ENCODE measurements at places on chromosomes 1 and 21.

DNA sequence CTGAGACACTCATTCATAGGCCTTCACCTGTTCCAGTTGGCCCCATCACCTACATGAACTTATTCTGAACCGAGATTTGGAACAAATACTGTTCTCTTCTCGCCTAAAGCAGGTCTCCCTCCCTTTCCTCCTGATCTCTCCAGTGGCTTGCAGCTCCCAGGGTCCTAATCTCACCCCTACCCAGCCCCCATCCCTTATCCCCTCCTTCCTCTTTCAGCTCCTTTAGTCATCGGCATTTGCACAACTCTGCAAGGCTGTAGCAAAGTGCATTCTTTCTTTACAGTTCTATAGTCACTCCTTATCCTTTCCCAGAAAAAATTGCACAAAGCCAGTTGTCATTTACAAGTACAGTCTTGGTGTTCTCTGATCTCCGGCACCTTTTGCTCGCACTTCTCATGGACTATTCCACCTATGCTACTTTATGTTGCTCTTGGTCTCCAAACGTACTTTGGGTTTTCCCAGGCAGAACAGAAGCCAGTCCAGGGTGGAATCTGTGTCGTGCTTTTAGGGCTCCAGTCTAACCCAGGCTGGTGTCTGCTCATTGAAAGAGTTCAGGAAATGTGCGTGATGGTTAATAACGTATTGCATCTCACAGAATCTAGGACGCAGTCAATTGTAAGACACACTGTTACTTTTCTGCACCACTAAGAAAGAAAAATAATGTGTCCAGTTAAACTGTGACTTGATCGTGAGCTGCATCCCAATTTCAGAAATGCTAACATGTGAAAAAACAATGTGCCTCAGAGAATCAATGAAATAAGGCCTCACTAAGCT lies 965 bp downstream of the ABCA4 start:
- DNase-seq: no peak

DNA sequence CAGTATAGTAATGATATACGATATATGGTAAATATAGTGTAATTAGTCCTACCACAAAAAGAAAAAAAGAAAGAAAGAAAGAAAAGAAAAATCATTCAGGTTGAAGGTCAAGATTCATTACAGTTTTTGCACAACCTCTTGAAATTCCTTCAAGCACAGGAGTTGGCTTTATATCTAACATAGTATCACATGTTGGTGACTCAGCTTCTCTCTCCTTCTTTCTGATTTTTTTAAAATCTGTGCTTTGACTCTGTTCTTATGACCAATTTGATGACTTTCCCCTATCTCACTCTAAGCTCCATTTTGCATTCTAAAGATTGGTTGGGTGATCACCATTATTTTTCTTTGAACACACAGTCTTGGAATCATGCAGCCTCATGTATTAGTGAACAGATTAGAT lies 148.2 kb upstream of the COL11A1 start:
- DNase-seq: no peak

- DNase-seq: no peak
Measured at GRCh38 chr1:64497088-64497883, 27.4 kb downstream of the CACHD1 start.

GRCh38 chr1:60255565-60255964 lies 182.0 kb upstream of the C1orf87 start:
- no peak for DNase-seq

GRCh38 chr1:227911376-227911775 lies 36.4 kb downstream of the WNT9A start:
- DNase-seq: no peak

GRCh38 chr1:225483818-225484656 lies 56.2 kb upstream of the LBR start:
- no peak for DNase-seq

DNA sequence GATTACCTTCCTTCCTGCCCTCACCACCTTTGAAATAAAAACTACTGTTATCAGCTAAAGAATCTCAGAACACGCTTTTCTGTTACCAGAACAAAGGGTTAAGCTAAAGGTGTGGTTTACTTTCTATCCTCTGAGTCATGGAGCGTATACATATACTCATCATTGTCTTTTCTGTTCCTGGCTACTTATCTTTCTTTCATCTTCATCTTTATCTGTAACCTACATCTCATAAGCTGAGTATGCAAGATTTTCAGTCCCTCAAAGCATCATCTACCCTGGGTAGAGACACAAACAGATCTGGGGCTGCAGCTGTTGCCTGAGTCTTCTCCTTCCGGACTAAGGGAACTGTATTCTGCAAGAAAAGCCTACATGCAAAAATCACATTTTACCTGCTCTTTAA lies 75.6 kb downstream of the LMO4 start:
- DNase-seq: no peak

DNA sequence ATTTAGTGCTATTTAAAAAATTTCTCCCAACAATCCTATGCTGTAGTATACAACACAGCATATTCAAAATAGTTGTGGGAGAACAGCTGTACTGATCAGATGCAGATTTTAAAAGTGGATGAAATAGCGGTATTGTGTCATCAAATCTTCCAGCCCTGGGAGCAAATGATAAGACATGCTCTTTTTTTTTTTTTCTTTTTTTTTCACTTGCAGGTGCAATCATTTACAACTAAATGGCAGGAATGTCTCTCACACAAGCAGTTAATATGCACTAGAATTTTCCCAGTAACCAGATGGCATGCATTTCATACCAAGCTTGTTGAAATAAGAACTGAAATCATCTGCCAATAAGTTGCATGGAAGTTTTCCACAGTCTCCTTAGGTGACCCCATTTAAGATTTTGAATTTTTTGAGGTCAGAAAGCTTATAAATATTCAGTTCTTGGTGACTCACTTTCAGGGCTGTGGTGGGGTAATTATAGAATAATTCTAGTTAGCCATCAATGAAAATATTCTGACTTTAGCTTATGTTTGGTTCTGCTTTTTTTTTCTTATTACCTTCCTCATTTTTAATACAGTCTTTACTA lies 623.9 kb upstream of the NR5A2 start:
- DNase-seq: no peak

- no peak for DNase-seq
Measured at GRCh38 chr1:181013144-181013543, 9.5 kb downstream of the STX6 start.

GRCh38 chr1:228058949-228059633 lies 23.4 kb upstream of the ARF1 start:
- DNase-seq: no peak

- no peak for DNase-seq
Measured at GRCh38 chr1:156767879-156768604, 707 bp downstream of the PRCC start.

DNA sequence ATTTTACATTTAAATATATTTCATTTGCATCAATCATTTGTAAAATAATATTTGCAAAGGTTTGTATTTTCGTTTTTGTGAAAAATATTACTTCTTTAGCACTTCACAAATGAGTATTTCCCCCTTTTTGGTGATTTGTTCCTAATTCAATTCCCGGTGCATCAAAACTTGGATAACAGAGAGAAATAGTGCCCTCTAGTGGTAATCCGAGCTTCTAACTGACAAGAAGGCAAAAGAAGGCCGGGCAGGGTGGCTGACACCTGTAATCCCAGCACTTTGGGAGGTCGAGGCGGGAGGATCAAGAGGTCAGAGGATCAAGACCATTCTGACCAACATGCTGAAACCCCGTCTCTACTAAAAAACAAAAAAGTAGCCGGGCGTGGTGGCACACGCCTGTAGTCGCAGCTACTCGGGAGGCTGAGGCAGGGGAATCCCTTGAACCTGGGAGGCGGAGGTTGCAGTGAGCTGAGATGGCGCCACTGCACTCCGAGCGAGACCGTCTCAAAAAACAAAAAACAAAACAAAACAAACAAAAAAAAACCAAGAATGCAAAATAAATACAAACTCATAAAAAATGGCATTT lies 137.7 kb downstream of the COL11A1 start:
- DNase-seq: no peak

DNA sequence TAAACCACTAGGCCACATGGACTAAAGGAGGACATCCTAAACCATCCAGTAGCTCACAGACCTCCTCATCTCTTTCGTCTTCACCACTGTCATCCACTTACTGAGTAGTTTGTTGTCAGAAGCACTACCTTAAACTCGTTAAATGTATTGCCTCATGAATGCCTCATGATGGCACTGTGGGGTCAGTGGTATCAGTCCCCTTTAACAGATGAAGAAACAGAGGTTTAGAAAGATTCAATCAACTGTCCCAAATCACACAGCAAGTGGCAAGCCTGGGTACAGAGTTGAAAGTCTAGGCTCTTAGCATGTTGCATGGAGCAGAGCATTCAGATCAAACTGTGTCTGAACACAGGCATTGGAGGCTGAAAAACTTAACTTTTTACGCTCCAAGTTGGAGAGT lies 183.6 kb upstream of the KIAA0040 start:
- DNase-seq: no peak

DNA sequence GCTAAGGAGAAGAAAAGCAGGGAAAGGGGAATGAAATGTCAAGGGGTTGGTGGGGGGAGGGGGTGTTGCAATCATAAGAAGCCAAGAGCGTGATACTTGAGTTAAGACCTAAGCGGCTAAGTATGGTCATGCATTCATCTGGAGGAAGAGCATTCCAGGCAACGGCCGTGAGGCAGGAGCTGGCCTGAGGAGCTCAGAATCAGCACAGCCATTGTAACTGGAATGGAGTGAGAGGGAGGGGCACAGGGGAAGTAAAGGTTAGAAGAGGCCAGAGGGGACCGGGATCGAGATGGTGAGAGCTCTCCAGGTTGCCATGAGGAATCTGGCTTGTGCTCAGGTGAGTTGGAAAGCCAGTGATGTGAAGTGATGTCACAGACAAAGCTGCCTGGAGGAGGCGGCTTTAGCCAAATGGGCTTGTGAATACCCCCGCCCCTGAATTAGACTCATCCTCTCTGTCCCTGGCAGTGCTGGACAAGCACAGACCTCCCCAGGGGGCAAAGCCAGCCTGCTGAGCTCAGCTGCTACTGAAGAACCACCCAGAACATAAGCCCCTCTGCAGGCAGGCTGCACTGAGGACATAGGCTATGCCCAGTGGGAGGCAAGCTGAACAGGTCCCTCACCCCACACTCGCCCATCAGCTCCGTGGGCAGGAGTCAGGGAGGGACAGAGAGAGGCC lies 61.1 kb upstream of the LAPTM5 start:
- DNase-seq: no peak

DNA sequence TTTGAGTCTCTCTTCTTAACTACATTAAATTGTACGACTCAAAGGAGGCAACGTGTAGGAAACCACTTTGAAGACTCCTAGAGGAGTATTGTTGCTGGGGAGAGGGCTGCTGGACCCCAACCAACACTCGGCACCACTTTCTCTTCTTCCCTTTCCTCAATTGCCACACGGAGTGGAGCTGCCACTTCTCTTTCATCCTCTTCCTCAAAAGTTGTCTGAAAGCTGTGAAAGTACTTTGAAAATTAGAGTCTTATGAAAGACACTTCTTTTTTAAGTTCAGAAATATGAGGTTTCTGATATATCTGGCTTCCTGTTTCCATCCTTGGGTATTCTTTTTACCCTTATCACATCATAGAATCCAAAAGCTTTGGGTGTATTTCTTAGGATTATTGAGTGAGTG lies 59.5 kb downstream of the MRPS6 start:
- no peak for DNase-seq

DNA sequence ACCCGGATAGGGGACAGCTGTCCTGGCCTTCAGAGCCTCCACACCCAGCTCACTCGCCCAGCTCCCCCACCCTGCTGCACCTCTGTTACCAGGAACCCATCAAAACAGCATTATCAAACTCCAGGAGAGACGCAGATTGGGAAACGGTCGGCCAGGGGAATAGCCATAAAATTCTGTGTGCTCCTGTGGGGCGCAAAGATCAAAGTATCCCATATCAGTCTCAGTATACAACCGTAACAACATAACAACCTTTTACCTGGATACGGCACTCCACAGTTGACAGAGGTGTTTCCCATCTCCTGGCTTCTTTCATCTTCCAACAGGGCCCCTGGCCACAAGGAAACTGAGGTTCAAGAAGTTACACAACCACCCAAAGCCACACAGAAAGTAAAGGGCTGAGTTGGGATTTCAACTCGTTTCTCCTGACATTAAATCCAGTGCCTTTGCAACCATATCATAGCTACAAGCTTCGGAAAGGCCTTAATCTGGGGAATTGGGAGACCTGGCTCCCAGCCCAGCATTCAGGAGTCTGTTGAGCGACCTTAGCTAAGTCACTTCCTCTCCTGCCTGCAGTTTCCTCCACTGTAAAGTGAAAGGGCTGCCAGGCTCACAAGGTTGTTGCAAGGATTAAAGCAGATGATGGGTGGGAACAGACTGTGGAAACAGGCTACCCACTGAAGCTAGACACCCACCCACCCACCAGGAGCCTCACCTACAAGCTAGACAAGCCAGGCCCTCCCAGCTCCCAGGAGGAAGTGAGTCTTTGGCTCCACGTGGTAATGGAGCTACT lies 8.1 kb upstream of the EPHB2 start:
- no peak for DNase-seq

Measured in 8988T (cell line).